ENCODE measurements at places on chromosomes 7 and 10.

DNA sequence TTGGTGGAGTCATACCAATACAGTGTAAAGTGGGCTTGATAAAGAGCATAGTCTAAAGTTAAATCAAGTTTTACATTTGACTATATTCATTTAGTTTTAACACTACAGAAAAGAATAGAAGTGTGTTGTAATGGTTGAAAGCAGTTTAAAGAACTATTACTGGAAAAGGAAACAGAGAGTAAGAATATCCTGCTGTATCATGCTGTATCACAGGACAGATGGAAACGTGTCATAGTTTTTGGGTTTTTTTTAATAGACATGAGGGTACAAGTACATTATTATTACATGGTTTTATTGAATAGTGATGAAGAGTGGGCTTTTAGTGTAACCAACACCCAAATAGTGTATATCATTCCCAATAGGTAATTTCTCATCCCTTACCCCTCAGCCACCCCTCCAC is 944.3 kb downstream of the LRMDA start:
- DNase-seq = no peak

GRCh38 chr7:19957664-19958063 is 184.2 kb upstream of the TMEM196 start:
- no peak for DNase-seq

DNA sequence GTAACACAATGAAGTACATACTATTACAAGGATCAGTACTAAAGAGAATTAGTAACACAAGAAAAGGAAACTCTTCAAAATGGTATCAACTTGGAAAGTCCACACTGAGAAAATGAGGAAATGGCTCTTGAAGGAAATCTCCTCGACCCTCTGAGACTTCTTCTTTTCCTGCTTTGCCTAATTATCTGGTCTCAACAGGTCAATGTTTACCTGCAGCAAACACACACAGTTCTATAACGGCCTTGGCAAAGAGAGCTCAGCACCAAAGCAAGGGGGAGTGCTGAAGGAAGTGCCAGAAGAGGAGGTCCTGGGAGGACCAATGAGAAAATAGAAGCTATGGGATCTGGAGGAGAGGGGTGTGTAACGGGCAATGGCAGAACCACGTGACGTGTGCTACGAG is 21.9 kb downstream of the CHCHD3 start:
- no peak for DNase-seq

DNA sequence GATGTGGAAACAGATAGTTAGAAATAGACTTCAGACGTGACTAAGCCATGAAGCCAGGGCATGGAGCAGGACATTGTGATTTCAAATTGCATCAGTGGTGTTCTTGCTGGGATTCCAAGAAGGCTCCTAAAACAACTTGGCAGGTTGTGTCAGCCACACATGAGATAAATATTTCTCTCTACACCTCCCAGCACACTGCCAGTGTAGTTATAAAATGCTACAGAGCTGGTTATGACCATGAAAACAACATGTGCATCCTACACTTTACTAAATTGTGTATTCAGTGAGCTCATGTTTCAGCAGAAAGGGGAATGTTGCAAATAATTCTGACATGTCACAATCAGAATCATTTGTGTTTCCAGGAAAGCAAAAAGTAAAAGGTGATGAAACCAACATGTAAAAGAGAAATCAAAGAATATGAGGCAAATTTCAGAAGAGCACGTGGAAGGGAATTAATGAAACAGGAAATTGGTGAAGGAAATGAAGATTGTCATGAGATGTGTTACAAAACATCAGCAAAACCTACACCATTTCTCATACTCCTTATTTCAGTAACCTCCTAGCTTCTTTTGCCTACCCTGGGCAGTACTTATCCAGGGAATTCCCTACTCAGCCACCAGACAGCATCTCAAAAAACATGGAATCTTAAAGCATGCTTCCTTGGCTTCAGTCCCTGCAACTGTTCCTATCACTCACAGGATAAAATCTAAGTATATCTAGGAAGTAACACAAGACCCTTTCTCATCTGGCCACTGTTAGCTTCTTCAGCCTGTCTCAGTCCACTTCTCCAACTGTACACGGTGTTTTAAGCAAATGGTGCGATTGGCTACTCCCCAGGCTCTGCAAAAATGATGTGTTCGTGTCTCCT is 5.8 kb upstream of the CYP3A7 start:
- DNase-seq = no peak

- DNase-seq = no peak
Measured at GRCh38 chr7:76269895-76270294, 32.6 kb upstream of the HSPB1 start.
